ENCODE measurements at places on chromosomes 2 and 18.

- no peak for DNase-seq
Observed at GRCh38 chr2:138000009-138000408, 35.7 kb downstream of the HNMT start.

GRCh38 chr18:58557008-58557435 is 71.9 kb downstream of the ALPK2 start:
- DNase-seq = no peak

DNA sequence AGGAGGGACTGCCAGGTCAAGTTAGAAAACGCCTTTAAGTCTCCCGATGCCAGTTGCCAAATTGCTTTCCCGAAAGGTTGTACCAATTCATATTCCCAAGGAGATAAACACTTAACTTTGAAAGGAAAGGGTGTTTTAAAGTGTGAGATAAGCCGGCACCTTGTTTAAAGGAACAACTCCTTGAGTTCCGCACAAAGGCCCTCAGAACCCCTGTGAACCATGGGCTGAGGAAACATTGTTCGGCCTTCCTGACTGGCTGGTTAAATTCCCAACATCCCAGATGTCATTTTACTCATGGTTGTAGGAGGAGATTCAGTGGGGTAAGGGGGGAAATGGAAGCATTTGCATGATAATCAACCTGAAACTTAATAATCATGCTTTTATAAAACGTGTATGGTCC is 126.6 kb downstream of the BCL11A start:
- DNase-seq = no peak

GRCh38 chr2:26487192-26487591 is 9.3 kb upstream of the OTOF start:
- DNase-seq = no peak

- no peak for DNase-seq
Observed at GRCh38 chr2:60230037-60230436, 323.4 kb downstream of the BCL11A start.

DNA sequence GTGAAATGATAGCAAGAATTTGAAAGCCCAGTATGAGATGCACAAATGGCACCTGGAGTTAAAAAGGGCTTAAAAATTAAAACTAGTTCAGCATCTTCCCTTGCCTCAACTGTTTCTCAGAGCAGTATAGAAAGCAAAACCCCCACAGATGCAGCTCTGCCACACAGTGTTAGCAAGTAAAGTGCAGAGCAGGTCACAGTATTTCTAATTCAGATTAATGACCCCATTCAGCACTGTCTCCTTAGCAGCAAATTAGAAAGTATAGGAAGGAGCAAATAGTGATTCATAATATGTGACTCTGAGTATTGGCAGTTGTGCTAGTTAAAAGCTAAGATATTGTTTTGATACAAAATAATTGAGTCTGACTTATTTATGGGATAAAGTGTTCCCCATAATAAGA is 73.8 kb upstream of the CCDC85A start:
- DNase-seq = no peak

- DNase-seq = no peak
Observed at GRCh38 chr2:95062242-95063085, 37.0 kb downstream of the MAL start.

GRCh38 chr18:59264121-59264571 is 9.1 kb downstream of the RAX start:
- DNase-seq = no peak

GRCh38 chr2:239311132-239312040 is 89.4 kb downstream of the HDAC4 start:
- DNase-seq = no peak

GRCh38 chr2:149164296-149164695 is 125.8 kb downstream of the LYPD6B start:
- no peak for DNase-seq

GRCh38 chr2:96884299-96885094 is 14.6 kb upstream of the SEMA4C start:
- no peak for DNase-seq

DNA sequence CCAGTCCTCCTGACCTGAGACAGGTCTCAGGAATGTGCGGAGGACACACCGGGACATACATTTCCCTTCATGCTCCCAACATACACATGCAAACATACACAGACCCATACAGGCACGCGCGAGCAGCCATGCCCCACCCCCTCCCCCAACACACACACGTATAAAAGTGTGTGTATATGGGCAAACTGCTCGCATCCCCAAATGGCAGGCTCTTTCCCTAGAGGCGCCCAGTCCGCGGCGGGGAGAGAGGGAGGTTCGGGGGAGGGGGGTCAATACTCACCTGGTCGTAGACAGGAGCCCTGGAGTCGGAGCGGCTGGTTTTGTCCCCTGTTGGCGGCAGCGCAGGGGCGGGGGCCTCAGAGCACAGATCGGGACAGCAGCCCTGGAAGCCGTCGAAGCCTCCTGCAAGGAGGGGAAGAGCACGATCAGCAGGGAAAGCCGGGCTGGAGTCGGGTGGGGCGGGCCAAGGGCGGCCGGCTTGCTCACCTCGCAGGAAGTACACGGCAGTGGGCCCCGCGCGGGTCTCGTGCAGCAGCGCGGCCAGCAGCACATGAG is 682 bp downstream of the DUSP2 start:
- peak; percentile 55 for DNase-seq

DNA sequence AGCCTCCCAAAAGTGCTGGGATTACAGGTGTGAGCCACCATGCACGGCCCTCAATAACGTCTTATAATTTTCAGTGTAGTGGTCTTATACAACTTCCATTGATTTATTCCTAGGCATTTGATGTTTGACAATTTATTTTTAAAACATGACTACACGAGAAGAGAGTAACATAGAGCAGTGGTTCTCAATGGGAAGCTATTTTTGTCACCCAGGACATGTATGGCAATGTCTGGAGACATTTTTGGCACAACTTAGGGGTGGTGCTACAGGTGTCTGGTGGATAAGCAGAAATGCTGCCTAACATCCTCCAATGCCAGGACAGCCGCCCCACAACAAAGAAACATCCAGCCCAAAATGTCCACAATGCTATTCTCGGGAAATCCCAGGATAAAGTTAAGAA is 12.7 kb upstream of the ANXA4 start:
- no peak for DNase-seq

Data from activated CD4-positive, alpha-beta T cell treated with anti-CD3 and anti-CD28 coated beads, Interleukin-2, amount 50 U/mL, for 48 hours (primary cell).